ENCODE measurements at places on chromosomes 1 and 21.
A peak's percentile ranks its signal among the peaks of the same experiment; 100 is the strongest.

- DNase-seq: no peak
These were observed 13.0 kb downstream of the DOP1B start for GRCh38 chr21:36169470-36170128.

DNA sequence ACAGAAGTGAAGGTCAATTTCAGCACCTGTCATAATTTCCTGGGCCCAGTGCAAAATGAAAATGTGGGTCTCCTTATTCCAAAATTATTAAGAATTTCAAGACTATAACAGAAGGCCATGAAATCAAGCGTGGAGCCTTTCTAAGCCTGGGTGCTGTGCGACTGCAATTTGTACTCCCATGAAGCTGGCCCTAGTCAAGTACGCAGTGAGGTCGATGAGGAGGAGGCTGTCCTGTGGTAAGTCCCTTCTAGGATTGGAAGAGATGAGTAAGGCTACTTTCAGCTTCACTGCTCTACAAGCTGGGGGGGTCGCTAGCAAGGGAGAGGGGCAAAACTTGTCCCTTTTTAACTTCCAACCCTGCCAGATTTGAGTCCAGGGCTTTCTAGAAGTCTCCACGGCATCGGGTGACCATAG is 410 bp upstream of the NUDC start:
- DNase-seq: no peak

- DNase-seq: no peak
These were observed 214.3 kb upstream of the ESRRG start for GRCh38 chr1:216937491-216937890.

GRCh38 chr1:91891454-91891853 is 5.5 kb upstream of the TGFBR3 start:
- DNase-seq: no peak

- no peak for DNase-seq
These were observed 105.0 kb downstream of the COP1 start for GRCh38 chr1:176101951-176102642.

DNA sequence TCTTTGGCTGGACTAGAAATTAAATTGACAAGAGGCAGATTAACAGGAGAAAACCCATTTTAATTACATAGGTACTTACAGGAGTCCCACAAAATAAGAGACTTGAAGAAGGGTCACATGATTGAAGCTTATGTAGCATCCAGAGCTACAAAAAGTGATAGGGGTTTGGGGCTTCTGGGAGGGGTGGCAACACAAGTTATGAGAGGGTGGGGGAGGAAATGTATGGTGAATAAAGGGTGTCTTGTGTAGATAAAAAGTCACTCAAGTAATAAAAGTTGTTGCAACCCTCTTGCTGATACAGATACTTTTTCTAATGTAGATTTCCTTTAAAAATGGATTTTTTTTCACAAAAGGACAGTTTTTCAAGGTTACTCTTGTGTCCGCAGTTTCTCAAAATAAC is 24.0 kb downstream of the USP25 start:
- DNase-seq: no peak

DNA sequence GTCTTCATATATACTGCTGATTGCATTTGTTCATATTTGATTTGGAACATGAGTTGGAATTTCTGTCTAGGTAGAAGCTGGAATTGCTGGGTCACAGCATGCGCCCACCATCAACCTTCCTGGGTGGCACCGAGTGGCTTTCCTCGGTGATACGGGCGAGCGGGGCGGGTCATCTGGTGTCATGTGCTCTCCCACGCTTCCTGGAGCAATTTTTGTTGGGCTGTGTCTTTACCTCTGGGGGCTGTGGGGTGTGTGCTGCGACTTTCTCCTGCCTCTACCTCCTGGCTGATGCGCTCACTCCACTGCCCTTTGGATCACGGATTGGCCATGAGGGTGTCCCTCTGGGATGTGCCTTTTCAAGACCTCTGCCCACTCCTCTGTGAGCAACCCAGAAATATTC is 108.7 kb upstream of the COL6A1 start:
- DNase-seq: no peak

DNA sequence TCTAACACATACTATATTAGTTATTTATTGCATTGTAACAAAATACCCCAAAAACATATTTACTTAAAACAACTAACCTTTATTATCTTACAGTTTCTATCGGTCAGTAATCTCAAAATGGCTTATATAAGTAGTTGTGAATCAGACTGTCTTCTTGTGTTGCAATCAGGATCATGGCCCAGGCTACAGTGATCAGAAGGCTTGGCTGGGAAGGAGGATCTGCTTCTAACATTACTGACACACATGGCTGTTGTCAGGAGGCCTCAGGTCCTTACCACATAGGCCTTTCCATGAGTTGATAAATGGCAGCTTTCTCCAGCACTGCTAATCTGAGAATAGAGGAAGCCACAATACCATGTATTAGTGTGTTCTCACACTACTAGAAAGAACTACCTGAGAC is 33.7 kb downstream of the CFH start:
- no peak for DNase-seq

DNA sequence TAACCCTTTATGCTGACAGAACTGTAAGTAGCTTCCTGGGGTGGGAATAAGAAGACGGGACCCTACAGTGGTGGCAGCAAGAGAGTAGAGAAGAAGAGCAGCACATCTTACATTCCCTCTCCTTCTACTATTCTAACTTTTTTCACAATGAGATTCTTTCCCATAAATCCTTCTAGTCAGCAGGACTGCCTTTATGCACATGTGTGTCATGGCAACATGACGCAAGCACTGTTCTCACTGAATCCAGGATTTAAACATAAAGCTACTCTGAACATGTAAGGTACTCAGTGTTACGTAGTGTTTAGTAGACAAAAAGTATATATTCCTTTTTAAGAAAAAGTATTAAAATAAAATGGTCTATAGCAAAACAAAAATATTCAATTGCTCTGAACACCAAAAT is 309.7 kb upstream of the LYPLAL1 start:
- no peak for DNase-seq

- DNase-seq: no peak
These were observed 123.2 kb upstream of the CD34 start for GRCh38 chr1:208034135-208034534.

GRCh38 chr1:223363856-223364684 is at the start of gene SUSD4:
Gene SUSD4 (minus strand): TSS chr1:223364176. CDS start chr1:223363425, 751 bp downstream.
- DNase-seq: peak; percentile 55

- DNase-seq: no peak
These were observed 891.1 kb downstream of the USP25 start for GRCh38 chr21:16620786-16621320.

GRCh38 chr21:19343711-19344110 is 940.1 kb upstream of the TMPRSS15 start:
- no peak for DNase-seq

DNA sequence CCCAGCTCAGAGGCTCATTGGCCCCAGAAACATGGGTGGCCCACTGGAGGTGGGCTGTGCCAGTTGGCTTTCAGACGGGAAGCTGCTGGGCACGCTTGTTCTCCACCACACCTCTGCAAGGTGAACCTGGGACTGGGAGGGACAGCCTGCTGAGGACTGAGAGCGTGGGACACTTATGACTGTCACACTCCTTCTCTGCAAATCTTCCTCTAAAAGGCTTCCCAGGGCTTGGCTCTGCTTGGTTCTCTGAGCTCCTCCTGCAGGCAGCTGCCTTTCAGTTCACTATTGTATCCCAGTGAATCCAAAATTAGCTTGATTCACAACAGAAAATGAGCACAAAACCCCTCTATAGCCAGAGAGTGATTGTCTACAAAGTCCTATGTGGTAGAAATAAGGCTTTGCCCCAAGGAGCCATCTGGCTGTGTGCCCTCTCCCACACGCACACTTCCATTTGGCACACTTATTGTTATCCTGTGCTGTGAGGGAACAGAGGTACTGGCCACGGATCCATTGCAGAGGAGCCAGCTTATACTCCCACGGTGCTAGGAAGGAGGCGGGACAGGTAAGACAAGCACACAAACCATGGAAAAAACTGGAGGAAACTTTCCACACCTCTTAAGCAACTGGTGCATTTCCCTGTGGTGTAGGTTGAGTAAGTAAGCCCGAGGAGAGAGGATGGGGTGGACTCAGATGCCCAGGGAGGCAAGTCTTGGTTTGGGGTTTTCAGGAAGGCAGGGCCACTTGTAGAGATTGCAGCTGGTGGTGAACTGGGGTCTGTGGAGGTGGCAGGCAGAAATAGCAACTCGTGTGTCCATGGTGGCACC is 18.9 kb upstream of the BTG2 start:
- DNase-seq: no peak

- DNase-seq: no peak
These were observed 372.8 kb downstream of the PTBP2 start for GRCh38 chr1:97094247-97094972.

- DNase-seq: no peak
These were observed 36.7 kb upstream of the LRRC8B start for GRCh38 chr1:89487972-89488371.

- no peak for DNase-seq
These were observed 89.8 kb downstream of the LRRC53 start for GRCh38 chr1:74422421-74423292.

GRCh38 chr1:35180776-35181374 is 12.1 kb downstream of the SFPQ start:
- DNase-seq: no peak

- DNase-seq: no peak
These were observed 28.4 kb downstream of the WDR4 start for GRCh38 chr21:42850866-42851391.

DNA sequence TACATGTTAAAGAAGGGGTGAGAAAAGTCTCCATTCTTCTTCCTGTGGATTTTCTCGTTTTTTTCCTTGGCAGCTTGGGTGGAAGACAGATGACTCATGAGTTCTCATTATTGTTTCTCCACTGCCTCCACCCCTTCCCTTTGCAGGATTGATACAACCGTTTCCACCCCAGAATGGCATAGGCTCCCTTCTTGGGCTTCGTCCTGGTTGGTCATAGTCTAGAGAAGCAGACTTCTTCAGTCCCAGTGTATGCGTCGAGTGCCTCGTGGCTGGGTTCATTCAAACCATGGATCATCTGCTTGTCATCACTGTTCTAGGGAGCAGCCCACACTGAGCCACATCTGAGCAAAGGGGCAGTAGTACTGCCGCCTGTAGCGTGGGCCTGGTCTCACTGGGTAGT is 13.7 kb downstream of the PTGFRN start:
- DNase-seq: no peak

GRCh38 chr21:40160911-40161310 is 293.7 kb downstream of the PCP4 start:
- DNase-seq: no peak

DNA sequence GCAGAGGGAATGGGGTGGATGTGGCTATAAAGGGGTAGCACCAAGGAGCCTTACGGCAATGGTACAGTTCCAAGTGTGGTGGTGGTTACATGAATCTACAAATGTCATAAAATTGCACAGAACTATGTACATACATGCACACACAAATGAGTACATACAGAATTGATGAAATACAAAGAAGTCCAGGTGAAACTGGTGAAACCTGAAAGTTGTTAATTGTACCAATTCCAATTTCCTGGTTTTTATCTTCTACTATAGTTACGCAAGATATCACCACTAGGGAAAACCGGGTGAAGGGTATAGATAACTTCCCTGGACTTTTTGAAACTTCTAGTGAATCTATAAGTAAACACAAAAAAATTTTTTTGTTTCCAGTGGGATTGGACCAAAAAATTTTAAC is 18.9 kb downstream of the HSF2BP start:
- no peak for DNase-seq

- DNase-seq: no peak
These were observed 60.0 kb downstream of the TCP10L start for GRCh38 chr21:32525282-32525681.
